Cerebellar cortex (tissue), 1 donor: ENCODE measurements at places on chromosomes 1 and 21.
A peak's percentile ranks its signal among the peaks of the same experiment; 100 is the strongest.

DNA sequence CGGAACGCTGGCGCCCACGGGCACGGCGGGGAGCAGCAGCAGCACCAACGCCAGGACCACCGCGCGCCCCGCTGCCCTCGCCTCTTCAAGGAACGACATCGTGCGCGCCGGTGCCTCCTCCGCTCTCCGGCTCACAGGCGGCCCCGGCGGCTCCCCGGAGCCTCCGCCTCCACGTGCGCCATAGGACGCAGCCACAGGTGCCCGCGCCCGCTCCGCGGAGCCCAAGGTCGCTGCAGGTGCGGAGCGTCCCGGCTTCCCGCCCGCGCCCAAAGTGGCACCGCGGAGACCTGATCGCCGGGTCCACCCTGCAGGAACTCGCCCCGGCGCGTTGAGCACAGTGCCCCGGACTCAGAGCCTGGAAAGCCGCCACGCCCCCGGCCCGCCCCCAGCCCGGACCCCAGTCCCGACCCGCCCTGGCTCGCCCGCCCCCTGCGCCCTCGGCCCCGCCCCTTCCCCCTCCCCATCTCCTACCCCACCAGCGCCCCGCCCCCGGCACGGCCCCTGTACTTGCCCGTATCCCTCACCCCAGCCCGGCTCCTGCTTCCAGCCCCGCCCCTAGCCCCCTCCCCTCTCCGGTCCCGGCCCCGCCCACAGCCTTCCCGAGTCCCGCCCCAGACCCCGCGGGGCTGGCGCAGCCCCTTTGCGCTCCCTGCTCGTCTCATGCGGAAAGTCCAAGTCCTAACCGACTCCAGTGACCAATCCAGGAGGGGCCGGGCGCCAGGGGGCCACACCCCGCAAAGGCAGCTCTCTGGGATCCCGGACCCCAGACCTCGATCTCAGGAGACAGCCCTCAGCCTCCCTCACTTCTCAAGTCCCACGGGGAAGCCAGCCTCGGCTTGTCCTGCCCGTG lies at the start of gene MEGF6:
Gene MEGF6 (minus strand): TSS at position 339 of the 850 bp plus-strand sequence. CDS start 240 bp downstream, at position 99.
- peak; percentile 56 for DNase-seq

DNA sequence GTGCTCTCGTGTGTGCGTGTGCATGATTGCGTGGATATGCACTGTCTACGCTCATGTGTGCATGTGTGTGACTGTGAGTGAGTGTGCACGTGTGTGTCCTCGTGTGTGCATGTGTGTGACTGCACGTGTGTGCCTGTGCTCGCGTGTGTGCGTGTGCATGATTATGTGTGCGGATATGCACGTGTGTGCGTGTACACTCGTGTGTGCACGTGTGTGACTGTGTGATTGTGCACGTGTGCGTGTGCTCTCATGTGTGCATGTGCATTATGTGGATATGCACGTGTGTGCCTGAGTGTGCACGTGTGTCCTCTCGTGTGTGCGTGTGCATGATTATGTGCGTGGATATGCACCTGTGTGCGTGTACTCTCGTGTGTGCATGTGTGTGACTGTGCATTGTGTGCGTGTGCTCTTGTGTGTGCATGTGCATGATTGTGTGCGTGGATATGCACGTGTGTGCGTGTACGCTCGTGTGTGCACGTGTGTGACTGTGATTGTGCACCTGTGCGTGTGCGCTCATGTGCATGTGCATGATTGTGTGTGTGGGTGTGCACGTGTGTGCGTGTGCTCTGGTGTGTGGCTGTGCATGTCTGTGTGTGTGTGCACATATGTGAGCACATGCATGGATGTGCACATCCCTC lies 2.2 kb downstream of the MMEL1 start:
- no peak for DNase-seq

DNA sequence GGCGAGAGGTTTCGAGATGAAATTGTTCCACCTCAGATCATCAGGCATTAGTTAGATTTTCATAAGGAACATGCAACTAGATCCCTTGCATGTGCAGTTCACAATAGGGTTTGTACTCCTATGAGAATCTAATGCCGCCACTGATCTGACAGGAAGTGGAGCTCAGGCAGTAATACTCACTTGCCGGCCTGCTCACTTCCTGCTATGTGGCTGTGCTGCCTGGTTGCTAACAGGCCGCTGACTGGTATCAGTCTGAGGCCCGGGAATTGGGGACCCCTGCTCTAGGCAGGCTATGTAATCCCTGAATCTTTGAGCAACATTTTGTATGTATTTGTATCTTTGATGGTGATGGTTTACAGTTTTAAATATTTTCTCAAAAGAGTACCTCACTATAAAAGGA lies 32.5 kb downstream of the XKR8 start:
- DNase-seq, result no peak

DNA sequence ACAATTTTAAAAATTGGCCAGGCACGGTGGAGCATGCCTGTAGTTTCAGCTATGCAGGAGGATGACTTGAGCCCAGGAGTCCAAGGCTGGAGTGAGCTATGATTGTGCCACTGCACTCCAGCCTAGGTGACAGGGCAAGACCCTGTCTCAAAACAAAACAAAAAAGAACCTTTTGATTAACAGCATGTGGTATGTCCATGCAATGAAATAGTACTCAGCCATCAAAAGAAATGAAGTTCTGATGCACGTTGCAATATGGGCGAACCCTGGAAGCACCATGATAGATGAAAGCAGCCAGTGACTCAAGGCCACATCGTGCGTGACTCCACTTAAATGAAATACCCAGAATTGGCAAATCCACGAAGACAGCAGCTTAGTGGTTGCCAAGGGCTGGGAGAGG lies 47.5 kb downstream of the FBXO2 start:
- DNase-seq, result no peak

- no peak for DNase-seq
These were observed 93.6 kb upstream of the BARHL2 start for GRCh38 chr1:90810681-90811080.

DNA sequence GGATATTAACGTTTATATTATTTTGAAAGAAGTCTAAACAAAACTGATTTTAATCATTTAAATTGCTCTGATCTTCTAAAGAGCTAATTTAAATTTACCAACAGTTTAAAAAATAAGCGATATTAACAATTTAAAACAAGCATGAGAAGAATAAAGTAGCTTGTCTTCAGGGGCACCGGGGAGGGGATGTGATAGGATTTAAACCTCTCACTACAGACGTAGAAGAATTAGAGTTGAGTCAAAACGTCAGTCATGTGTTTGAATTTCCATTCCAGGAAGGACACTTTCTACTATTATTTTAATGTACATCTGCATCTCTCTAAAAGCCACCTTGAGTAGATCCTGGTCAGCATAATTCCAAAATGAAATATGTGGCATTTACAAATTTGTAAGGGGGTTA lies 58.2 kb upstream of the TPTE start:
- DNase-seq, result no peak

DNA sequence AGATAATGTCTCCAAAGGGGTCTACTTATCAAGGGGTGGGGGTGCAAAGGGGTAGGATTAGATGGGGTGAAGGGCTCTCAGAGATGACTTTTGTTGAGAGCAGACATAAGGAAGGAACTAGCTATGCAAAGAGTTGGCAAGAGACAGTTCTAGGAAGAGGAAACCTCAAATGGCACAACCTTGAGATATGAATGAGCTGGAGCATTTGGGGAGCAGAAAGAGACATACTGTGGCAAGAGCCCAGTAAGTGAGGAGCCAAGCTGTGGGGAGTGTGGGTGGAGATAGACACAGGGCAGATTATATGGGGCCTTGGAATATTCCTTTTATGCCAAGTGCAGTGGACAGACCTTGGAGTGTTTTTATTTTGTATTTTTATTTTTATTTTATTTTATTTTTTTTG lies 84.8 kb upstream of the BTG3 start:
- DNase-seq, result no peak

GRCh38 chr1:198157241-198157846 lies 546 bp downstream of the NEK7 start:
- peak; percentile 89 for DNase-seq

- DNase-seq, result no peak
These were observed 1.8 kb upstream of the COA6 start for GRCh38 chr1:234371414-234371813.

GRCh38 chr1:91569411-91570119 lies 68.9 kb downstream of the CDC7 start:
- DNase-seq, result peak; percentile 27

DNA sequence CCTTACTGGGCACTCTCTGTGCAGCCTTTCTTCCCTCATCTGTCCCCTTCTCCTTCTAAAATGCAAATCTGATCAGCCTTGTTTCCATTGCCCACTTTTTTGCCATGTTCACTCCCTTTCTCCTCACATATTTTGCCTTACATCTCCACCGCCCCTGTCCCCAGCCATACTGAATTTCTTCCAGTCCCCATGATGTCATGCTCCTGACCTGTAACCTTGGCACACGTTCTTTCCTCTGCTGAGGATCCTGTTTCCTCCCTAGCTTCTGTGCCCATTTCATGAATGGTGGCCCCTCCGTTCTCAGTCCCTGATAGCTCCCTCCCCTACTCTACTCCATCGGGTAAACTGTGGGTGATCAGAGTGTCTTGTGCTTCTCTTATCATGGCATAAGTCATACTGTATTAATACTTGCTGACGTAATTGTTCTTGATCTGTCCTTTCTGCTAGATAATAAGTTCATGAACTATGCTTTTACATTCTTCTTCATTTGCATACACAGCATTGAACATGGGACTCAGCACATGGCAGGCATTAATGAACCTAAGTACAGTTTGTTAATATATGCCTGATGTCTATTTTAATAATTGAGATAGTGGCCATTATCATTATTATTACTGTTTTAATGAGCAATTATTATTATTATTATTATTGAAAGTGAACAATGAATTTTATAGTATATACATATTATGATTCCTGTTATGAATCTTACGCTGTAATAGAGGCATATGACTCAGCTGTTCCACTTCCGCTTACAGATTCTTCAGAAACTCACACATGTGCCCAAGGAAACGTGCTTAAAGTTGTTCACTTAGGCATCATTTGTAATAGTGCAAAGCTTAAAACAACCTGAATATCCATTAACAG lies 28.5 kb downstream of the MAP3K21 start:
- DNase-seq, result no peak

DNA sequence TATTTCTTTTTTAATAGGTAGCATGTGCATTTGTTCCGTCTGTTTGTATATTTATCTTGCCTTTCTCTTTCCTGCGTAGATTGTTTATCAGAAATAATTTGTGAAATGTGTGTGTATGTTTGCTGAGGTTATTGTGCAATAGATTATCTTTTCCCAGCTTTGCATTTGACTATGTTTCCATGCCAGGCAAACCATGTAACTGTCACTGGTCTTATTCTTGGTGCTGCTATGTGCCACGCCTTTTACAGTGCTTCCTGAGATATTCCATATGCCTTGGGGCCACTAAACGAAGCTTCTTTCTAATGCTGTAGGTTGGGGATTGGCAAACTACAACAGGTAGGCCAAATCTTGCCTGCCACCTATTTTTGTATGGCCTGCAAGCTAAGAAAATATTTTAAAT lies 598.8 kb downstream of the PLPP3 start:
- DNase-seq, result no peak

DNA sequence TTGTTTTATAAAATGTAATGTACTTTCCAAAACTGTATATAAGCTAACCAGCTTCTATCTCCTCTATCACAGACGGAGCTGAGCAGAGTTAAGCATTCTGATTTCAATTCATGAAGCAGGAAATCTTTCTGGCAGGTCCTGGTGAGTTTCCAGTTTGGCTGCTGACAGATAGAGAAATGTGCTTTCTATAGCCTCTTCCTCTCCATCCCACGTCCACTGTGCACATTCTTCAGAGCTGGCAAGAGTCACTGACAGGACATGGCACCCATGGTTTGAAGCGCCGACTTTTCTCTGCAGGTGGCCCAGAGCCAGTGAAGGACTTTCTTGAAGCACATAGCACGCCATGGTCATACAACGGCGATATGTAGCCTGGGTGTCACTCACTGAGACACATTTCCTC lies 52.3 kb upstream of the POU2F1 start:
- peak; percentile 83 for DNase-seq

DNA sequence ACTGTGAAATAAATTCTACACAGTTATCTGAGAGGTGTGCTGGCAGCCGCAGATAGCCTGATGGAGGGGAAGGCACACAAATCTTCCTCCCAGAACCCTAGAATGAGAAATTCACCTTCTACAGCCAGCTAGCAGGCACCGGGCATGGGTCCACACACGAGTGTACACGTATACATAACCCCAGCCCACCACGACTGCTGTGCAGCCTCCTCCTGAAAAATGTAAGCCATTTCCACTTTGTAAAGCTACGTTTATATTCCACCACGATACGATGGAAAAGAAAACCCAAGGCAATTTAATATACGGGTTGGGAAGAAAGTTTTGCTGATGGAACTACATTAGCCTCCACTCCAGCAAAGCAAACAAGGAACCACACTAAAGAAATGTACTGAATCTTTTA lies 1.8 kb downstream of the BTG3 start:
- DNase-seq, result peak; percentile 7

DNA sequence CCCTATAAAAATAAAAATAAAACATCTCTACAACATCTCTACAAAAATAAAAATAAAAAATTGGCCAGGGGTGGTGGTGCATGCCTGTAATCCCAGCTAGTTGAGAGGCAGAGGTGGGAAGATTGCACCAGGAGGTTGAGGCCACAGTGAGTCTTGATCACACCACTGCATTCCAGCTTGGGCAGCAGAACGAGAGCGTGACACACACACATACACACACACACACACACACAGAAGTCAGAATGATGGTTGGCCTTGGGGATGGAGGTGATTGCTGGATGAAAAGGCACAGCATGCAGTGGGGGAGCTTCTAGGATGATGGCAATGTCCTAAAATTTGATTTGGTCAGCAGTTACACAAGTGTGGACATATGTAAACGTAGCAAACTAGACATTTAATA lies 69.7 kb upstream of the SOD1 start:
- DNase-seq, result no peak

GRCh38 chr1:238950784-238951183 lies 435.6 kb upstream of the CHRM3 start:
- DNase-seq, result no peak

GRCh38 chr1:204619721-204620120 lies 65.8 kb downstream of the LRRN2 start:
- DNase-seq, result no peak

- DNase-seq, result no peak
These were observed 25.4 kb upstream of the ALDH4A1 start for GRCh38 chr1:18927654-18928272.

DNA sequence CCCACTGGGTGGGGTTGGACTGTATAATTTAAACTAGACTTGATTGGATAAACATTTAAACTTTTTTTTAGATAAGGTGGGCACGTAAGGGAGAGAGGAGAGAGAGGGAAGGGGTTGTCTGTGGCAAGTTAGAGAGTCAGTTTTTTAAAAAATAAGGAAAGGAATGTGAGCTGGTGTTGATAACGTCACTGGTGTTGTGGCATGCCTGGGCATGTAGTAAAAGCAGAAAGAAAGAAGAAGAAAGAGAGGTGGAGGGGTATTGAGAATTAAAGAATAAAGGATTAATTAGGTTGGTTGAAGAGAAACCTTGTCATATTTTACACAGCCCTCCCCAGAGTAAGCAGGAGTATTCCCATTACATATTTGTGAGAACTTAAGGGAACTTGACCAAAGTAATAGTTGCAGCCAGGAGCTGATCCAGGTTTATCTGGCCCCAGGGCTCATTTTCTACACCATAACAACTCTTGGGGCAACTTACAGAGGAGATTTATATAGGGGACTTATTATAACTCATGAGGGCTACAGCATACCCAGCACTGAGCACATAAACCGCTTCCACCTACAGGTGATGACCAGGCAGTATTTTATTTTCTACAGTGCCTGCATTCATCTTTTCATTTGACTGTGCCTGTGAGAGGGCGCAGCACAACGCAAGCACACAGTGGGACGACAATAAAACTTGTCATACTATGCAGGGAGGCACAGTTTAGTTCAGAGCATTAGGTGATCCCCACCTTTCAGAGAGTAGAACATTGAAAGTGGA lies 70.2 kb downstream of the CCDC30 start:
- no peak for DNase-seq
